ENCODE measurements at places on chromosomes 2 and 18.

DNA sequence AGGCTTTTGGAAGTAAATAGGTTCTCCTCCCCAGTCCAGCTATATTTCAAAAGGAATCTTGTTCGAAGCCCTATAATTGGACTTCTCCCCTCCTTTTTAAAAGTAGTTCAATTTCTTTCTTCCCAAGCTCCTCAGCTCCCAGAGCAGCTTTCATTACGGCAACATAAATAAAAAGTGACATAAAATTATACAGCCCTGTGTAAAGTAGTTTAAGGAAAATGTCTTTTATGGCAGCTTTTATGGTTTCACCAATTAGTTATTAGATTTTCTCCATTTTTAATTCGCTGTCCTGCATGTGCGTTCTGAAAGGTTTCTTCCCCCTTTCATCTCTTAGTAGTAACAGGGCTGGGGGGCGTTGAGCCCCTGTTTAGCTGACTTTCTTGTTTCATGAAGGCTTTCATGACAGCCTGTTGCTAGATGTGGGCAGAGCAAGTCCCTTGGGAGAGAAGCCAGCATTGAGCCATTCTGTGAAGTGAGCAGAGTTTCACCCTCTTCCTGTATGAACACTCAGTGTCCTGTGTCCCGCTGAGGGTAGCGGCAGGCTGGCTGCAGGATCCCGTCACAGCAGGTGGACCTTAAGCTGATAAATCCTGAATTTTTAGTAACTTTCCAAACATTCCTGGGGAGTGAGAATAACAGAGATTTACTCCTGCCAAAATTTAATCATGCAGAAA is 229.7 kb upstream of the SPRED2 start:
- DNase-seq: no peak

DNA sequence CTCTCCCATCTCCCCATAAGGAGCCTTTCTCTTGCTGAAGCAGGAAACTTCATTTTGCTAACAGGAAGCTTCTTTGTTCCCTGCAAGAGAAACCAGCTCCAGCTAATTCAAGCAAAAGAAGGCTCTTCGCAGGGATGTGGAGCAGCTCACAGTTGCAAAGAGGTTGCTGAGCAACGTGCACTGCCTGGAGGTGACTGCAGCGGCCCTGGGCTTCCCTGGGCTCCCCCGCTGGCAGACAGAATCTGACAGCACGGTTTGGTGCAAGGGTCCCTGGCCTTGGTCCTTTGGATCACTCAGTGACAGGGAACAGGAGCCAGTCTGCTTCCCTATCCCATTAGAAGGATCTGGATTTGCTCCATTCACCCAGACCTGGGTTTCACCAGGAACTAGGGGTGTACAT is 25.8 kb downstream of the GPR55 start:
- DNase-seq: no peak

DNA sequence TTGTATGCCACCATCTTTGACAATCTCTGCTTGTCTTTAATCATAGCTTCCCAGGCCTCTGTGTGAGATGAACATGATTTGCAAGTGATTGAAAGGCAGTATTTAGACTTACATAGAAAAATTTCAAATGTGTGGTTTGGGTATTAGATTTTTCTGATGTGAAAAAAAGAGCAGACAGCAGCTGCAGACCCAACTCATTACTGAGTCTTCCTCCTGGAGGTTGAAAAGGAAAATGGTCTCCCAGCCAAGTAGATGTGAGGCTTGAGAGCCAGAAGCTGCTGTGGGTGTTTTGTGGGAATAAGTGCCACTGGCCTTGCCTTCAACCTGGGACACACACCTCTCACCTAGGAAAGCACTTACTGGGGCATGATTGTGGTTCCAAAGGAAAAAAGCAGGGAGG is 92.5 kb downstream of the KCTD18 start:
- DNase-seq: no peak

DNA sequence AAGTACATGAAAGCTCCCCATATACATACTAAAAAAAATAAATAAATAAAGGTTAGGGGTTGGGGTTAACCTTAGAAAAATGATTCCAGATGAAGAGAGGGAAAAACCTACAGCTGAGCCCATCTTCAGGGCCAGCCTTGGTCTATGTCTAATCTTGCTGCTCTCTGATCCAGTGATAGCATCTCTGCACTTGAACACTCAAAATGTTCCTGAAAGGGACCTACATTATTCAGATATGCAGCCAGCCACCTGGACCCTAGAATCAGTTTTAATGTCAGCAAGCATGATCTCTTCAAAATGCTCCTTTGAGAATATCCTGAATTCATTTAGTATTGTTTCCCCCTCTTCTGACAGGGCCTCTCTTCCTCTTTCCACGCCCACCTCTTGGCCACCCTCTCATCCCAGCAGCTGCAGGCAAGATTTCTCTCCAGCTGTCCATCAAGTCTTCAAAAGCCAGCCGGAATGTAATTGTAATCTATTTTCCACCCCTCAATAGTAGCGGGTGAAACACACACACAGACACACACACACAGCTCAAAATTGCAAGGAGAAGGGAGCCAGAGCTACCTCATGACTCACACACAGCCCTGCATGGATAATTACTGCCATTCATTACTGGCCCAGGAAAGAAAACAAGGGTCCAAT is 135.5 kb downstream of the MYO3B start:
- DNase-seq: no peak

DNA sequence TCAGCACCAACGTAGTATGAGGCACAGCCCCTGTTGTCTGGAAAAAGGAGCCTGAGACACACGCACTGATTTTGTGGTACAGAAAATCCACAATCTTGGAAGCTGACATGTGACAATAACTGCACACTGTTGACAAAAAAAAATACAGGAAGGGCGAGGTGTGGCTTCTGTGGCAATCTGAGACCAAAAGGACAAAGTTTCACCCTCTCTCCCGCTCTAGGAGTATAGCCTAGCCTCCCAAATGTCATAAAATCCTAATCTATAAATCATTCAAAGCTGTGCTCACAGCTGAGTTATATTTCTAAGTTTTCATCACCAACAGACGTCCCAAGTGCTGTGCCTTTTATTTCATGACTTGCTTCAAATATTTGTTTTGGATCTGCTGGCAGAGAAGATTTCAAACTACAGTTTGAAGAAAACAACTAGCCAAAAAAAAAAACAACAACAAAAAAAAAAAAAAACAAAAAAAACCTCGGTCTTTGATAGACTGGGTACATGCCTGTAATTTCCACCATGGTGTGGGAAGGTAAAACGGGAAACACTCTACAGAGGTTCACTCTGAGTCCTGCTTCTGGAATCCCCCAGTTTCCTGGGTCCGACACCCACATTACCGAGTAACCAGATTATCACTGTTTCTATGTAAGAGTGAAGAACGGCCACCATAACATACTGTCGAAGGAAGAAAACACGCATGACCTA is 61.0 kb downstream of the C2orf76 start:
- DNase-seq: no peak

GRCh38 chr2:221200184-221200839 is 371.8 kb downstream of the EPHA4 start:
- DNase-seq: no peak

DNA sequence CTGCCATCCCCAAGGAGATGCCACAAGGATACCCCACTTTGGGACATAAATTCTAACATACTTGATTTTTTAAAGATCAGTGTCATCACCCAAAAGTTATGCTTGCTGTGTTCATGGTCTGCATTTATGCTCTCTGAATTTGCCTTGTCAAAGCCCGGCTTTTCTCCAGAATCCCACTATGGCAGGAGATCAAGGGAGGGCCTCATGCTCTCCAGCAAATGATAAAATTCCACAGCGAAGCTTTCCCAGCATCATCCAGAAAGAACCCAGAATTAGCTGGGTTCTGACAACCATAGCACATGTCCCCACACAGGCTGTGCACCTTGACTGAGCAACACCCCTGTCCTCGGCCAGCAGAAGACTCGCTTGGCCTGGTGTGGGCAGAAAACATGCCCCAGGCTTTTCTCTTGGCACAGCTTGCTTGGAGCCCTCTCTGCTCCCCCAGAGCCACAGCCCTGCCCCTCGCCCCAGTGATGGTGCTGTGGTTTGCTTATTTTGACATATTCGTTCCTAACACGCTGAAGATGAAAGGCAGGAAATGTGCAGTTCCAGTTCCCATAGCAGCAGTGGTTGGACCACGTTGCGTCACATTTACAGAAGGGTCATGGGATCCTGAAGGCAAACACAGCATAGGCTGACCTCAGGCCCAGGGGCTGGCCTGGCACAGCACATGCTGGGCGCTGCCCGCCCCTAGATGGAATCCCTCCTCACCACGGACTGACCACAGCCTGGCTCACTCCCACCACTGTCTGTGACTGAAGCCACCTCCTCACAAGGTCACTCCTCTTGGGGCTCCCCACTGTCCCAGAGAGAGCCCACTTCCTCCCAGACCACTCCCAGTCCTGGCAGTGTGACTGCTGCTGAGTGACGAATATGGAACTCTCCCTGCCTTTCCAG is 14.1 kb upstream of the CHRNA1 start:
- DNase-seq: peak; percentile 80

GRCh38 chr2:15195813-15196212 is 365.3 kb downstream of the NBAS start:
- DNase-seq: no peak

GRCh38 chr2:53778536-53779162 is 8.1 kb downstream of the ASB3 start:
- no peak for DNase-seq

GRCh38 chr2:102094917-102095316 is 47.6 kb upstream of the IL1R1 start:
- no peak for DNase-seq

GRCh38 chr2:56014046-56014730 is 90.6 kb upstream of the EFEMP1 start:
- no peak for DNase-seq

DNA sequence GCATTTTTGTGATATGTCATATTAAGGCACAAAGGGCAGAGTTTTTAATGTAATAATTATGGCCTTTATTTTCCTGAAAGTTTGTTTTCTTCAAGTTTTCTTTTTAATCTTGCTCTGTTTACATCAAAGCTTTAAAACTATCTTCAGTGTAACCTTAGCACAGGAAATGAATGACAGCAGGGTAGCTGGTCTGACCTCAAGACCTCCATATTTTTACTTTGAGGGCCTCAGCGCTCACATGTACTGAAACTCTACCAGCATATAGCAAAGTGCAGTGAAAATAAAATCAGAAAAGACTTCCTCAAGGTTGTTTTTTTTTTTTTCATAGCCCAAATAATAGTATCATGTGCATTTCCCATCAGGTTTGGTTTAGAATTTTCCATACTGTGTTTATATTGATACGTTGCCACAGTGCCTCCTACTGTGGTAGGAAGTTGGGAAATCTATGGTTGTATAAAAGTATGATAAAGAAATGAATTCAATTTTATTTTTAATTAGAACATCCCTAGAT is 163.4 kb downstream of the UBE2E3 start:
- DNase-seq: no peak

DNA sequence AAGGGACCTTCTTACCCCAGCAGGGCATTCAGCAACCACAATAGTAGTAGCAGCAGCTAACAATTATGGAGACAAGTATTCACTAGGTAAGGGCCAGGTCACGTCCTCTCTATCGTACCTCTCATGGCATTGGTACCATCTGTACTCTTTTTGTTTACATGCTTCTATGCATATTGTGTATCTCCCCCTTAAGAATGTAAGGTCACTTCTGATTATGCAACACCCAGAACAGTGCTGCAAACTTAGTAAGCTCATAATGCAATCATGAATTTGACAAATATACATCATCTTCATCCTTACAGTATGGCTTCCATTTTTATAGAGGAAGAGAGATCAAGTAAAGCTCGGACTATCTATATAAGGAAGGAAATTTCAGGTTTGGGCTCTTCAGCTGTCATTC is 46.1 kb downstream of the SPRED2 start:
- DNase-seq: no peak

GRCh38 chr2:26911911-26912861 is 58.3 kb upstream of the MAPRE3 start:
- DNase-seq: no peak

- DNase-seq: no peak
These were observed 183.0 kb downstream of the MREG start for GRCh38 chr2:215830304-215830703.

DNA sequence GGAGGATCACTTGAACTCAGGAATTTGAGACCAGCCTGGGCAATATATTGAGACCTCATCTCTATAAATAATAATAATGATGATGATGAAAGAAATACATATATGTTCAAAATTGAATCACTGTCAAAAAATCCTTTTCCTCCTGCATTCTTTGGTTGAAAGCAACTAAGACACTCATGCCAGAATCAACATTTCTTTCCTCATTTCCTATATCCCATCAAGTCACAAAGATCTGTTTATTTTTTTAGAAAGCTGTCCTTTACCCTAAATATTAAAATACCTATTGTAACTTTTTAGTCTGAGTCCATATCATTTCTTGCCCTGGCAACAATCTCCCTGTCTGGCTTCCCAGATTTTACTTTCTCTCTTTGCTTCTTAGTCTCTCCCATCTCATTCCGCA is 31.8 kb upstream of the PPP4R3B start:
- DNase-seq: no peak

DNA sequence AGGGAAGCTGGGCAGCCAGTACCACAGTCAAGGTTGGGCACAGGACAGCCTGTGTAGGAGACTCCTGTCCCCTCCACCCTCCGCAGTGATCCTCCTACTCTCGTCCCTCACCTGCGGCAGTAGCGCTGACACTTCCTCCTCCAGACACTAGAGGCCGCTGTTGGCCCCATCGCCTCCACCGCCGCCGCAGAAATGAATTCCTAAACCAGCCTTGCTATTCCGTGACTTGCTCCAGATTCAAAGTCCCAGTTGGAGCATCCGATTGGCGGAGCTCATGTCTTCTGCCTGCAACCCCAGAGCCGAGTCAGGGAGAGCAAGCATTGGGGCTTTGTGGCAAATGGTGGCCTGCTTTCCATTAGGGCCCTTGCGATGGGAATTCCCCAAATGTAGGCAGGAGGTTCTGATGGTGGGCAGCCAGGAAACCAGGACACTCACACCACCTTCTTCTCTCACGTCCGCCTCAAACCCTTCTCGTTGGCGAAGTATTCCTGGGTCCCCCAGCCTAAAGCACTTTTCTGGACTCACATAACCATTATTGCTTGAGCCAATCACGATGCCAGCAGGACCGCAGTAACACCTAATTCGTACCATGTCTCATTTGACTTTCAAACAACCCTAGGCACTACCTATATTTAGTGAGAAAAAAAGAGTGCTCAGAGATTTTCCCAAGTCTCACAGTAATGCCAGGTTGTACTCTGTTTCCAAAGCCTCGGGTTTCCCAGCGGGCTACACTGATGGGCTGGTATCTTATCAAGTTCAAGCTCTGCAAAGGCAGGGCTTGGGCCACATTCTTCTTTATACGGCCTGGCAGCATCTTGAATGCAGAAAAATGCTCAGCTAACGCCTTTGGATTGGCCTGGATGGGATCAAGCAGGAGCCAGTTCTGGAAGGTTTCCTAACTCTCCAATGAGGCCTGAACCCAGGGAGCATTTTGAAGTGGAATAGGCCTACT is 1.2 kb upstream of the DNAJB2 start:
- DNase-seq: peak; percentile 81
